ENCODE measurements at places on chromosomes 12 and 14.
A peak's percentile ranks its signal among the peaks of the same experiment; 100 is the strongest.

DNA sequence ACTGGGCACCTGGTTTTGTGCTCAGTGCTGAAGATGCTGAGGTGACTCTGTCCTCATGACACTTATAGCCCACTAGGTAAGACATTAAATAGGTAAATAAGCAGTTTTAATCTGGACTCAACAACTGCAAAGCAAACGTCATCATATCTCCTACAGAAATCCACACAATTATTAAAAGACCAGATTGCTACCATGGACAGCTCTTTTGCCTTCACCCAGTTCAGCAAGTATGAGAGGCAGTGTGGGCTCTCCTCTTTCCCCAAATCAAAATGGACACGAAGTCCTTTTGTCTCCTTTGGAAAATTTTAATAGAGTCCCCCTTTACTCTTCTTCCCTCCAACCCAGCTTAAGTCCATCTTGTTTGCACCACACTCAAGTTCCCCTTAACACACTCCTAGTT lies 171.1 kb downstream of the RPAP3 start:
- DNase-seq, result no peak

- no peak for DNase-seq
These were observed 102.8 kb upstream of the FGD4 start for GRCh38 chr12:32296567-32296966.

- no peak for DNase-seq
These were observed 162.3 kb downstream of the GRIP1 start for GRCh38 chr12:66516561-66516960.

GRCh38 chr14:92461891-92462290 lies 51.7 kb upstream of the RIN3 start:
- no peak for DNase-seq

- DNase-seq, result no peak
These were observed 1.3 kb downstream of the VASH1 start for GRCh38 chr14:76762411-76763095.

DNA sequence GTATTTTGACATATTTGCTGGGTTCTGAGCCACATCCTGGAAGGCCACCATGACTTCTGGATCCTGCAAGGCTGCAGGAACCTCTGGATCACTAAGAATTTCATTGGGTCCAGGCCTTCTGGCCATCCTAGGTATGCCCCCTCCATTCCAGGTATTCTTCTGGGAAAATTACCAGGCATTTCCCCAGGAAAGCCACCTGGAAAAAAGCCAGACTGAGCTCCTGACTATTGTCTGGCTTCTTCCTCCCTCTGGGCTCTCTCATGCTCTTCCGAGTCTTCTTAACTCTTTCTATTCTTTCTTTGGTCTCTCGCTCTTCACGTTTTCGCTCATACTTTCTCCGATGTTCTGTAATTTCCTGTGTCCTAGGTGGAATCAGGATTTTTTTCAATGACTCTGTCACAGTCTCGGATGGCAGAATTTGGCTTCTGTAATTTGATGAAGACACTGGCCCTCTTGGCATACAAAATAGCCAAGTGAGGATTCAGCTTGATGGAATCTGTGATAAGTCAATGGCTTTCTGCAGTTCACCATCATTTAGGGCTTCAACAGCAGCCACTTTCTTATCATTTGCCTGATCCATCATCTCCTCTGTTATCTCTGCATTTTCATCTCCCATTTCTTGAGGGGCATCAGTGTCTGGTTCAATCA lies 42.6 kb downstream of the ATP23 start:
- DNase-seq, result no peak

- DNase-seq, result no peak
These were observed 97.3 kb upstream of the ST8SIA1 start for GRCh38 chr12:22431693-22432251.

DNA sequence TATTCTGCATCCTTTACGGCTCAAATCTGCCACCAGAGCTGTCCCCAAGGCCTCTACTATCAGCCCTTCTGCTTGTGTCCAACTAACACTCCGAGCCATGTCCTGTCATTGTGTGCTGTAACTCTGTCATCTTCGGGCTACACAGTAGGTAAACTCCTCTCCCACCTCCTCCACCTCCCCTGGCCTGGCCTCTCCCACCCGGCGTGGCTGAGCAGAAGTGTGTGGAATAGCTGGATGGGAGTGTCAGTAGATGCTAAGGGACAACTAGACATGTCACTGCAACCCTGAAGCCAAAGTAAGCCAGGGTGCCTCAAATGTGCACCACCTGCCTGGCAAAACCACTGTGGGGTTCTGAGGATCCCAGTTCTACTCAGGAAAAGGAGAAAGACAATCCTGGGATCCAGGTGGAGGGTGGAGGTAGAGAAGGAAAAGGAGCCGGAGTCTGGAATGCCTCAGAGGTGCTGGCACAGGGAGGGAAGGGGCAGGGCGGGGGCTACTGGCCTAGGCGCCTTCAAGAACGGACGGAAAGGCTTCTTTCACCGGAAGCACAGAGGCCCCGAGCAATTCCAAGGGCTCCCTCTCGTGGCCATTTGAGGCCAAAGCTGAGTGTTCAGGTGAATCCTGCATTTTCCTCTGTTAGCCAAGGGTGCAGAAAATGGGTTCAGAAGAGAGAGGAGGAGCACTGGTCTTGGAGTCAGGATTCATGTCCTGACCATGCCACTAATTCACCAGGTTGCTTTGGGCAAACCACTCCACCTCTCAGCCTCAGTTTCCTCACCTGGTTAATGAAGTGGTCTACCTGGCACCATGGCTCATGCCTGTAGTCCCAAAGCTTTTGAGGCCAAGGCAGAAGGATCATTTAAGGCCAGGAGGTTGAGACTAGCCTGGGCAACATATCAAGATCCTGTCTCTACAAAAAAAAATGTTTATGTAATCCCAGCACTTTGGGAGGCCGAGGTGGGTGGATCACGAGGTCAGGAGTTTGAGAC lies 20.5 kb upstream of the FAM181A start:
- DNase-seq, result peak; percentile 26

DNA sequence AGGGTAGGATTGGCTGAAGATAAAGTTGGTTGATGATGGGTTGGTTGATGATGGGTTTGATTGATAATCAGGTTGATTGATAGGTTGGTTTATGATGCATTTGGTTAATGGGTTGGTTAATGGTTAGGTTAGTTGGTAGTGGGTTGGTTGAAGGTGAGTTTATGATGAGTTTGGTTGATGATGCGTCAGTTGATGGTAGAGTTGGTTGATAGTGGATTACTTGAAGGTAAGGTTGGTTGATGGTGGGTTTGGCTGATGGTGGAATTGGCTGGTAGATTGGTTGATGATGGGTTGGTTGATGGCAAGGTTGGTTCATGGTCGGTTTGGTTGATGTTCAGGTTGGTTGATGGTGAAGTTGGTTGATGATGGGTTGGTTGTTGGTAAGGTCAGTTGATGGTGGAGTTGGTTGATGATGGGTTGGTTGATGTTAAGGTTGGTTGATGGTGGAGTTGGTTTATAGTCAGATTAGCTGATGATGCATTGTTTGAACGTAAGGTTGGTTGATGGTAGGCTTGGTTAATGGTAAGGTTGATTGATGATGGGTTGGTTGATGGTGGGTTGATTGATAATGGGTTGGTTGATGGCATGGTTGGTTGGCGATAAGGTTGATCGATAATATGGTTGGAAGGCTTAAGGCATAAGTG lies 146.4 kb downstream of the ADGRD1 start:
- no peak for DNase-seq

GRCh38 chr12:27572486-27573255 lies 48.7 kb downstream of the PPFIBP1 start:
- peak; percentile 72 for DNase-seq

GRCh38 chr12:111529424-111530368 lies 69.4 kb downstream of the ATXN2 start:
- peak; percentile 51 for DNase-seq

DNA sequence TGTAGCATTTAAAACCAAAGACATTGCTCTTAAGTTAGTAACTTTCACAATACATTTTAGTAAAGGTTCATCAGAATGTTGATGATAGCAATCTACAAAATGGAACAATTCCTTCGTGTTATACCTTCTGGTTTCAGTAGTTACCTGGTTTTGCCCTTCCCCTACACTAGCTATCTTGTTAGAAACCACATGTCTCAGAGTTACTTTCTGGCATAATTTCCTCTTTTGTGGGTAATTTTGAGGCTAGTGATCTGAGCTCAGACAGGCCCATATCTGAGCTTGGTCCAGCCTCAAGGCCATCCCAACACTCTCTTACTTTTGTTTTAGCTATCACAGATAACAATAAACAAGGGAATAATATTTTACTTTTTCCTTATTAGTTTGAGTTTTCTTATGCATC lies 196.9 kb downstream of the KITLG start:
- no peak for DNase-seq

DNA sequence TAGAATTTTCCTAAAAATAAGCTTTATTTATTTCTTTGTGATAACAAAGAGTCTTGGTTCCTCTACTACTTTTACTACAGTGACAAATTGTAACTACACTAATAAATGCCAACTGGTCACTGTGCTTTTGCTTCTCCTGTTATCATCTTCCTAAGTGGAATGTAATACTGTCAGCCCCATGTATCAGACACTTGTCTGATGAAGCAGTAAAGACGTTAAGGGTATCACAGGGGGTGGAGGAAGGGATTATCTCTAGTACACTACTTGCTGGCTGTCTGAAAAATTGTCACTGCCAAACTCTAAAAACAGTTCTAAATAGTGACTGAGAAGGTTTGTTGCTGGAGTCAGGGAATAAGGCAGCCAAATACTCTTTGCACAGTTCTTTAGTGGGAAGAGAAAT lies 11.3 kb downstream of the ASB8 start:
- no peak for DNase-seq

DNA sequence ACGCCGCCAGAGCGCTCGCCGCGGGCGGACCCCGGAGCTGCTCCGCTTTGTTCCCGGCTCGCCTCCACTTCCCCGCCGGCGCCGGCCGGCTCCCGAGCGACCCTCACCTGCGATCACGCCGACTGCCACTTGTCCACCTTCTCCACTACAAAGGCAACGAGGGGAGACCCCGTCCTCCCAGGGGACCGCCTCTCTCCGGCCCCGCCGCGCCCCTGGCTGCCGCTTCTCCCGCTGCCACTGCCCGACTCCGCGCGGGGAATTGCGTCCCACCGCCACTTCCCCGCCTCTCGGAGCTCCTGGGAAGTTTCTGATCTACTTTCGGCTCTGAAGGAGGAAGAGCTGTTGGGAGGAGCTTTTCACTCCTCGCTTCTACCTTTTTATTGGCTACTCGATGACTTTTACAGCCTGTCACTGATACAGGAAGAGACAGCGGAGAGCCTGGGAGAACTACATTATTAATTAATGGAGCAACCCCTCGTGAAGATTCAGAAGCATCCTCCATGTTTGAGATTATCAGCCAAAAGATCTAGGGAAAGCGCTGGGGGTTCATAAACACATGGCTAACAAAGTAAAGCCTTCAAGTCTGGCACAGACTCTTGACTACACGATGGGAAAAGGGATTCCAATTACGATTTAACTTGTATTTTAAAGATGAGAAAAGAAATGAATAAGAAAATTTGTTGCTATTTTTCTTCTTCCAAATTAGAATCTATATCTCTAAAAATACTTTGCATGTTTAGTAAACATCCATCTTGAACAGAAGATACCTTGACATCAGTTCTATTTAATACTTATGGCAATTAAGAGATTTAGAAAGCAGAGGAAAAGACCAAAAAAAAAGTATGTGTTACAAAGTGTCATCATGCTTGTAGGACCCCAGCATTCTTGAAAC lies at the start of gene BAZ1A:
BAZ1A (minus strand) TSS at position 330 of the 892 bp plus-strand sequence. CDS start 756 bp downstream, outside the sequence.
- peak; percentile 93 for DNase-seq

DNA sequence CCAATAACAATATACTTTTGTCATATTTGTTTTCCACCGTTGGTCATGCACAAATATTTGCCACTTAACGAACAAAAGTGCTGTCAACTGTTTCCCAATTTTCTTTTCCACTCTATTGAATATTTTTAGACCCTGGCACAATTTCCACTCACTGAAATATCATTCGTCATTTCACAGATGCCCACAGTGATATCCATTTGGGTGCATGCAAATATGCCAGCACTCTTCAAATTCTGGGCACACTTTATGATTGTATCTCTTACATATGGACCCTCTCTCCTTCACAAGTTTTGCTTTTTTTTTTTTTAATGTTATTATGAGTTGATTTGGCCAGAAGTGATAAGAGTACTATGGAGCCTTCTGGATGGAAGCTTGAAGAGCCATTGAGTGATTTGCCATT lies 1557.3 kb upstream of the FLRT2 start:
- no peak for DNase-seq
